Endothelial cell of umbilical vein (primary cell): ENCODE measurements at places on chromosomes 4 and X. TPM values are rescaled to one million over a fixed set of nuclear protein-coding genes. Genes with fewer than 3 reads are reported as not detected.

DNA sequence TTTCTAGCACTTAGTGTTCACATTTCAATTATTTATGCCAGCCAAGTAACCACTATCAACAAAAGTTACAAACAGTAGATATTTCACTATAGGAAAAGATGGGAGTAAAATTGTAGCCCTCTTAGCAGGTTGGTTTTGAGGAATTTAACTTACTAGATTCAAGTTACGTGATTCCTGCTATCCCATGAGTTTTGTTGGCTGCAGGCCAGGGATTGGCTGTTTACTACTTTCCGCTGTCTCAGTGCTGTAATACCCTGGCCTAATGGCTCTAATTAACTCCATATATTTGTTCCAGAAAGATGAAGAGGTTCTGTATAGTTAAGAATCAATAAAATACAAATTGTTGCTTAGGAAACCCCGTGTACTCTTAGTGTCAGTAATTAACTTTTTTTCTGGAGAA lies 55.5 kb upstream of the MAGED1 start:
- peak; percentile 37 for DNase-seq

DNA sequence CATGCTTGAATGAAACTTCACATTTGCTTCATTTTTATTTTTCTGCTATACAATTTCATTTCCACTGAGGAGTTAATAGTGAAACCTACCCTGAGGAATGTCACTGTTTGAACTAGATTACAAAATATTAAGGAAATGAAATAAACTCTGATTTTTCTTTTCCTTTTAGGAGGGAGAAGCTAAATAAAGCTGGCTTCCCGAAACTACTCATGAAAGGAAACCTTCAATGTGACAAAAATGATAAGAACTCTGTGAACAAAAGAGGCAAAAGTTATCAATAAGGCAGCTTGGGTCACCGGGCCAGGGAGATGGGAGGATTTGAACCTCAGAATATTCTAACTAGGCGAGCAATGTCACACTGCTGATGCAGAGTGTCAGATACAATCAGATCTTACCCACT lies 185.2 kb downstream of the APBB2 start:
- peak; percentile 72 for DNase-seq

DNA sequence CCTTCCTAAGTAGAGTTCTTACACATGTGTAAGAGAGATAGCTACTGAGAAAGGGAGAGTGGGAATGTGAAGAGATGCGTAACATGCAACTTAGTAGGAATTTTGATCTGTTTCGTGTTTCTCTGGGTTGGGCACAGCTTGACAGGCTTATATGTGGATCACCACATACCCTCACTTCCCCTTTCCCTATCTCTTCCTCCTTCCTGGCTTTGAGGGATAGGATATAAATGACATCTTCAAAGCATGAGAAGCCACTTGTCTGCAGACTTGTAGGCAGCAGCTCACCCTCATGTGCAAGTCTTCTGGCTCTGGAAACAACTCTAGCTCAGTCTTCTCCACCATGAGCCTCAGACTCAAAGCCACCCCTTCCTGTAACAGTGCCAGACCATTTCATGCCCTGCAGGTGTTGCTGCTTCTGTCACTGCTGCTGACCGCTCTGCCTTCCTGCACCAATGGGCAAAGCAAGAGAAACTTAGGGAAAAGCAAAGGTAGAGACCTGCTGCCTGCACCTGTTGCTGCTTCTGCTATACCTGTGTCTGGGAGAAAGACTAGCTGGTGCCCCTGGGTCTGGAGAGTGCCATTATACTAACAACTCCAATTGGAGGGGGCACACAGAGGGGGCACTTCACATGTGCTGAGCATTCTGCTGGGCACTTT lies 5.4 kb upstream of the PF4V1 start:
- DNase-seq = no peak

The XAGE1A gene
- not detected in 2 replicates for total RNA-seq

The TGIF2LX gene
- not detected in 2 replicates for total RNA-seq

DNA sequence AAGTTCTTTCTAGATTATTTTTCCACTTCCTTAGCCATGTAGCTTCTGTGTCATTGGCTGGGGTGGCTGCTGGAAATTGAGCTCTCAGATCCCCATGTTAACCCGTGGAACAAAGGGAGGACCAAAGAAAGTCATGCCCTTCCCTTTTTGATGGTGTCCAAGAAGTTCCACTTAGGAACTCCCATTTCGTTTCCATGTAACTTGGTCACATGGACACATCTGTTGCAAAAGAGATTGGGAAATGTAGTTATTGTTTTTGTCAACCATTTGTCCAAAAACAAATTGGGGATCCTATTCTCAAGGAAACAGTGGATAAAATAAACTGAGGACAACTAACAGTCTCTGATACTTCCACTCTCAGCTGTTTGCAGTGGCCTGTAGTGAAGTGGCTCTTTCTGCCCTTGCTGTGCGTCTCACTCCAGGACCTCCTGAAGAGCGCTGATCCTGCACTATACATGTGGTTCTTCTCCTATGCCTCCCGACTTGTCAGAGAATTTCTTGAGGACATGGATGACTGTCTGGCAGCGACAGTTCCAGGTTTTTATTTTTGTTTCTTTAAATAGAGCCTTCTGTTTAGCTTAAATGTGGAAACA lies 125.3 kb upstream of the LNX1 start:
- DNase-seq = no peak

GRCh38 chr4:1599491-1600210 lies 84.5 kb downstream of the FAM53A start:
- no peak for DNase-seq

GRCh38 chrX:73563738-73564068 lies 706 bp downstream of the CHIC1 start:
- DNase-seq = peak; percentile 54

DNA sequence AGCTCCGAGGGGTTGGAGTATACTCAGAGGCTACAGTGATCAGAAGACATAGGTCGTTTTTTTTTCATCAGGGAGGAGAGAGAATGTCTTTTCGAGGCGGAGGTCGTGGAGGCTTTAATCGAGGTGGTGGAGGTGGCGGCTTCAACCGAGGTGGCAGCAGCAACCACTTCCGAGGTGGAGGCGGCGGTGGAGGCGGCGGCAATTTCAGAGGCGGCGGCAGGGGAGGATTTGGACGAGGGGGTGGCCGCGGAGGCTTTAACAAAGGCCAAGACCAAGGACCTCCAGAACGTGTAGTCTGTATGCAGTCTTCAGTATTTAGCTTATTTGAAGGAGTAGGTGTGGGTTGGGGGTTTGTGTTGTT lies 500 bp downstream of the GAR1 start:
- no peak for DNase-seq

- peak; percentile 59 for DNase-seq
These were observed 144.4 kb downstream of the PCDH18 start for GRCh38 chr4:137387924-137388323.

The WDFY3 gene
- total RNA-seq = 89.7 and 113 TPM in 2 replicates

DNA sequence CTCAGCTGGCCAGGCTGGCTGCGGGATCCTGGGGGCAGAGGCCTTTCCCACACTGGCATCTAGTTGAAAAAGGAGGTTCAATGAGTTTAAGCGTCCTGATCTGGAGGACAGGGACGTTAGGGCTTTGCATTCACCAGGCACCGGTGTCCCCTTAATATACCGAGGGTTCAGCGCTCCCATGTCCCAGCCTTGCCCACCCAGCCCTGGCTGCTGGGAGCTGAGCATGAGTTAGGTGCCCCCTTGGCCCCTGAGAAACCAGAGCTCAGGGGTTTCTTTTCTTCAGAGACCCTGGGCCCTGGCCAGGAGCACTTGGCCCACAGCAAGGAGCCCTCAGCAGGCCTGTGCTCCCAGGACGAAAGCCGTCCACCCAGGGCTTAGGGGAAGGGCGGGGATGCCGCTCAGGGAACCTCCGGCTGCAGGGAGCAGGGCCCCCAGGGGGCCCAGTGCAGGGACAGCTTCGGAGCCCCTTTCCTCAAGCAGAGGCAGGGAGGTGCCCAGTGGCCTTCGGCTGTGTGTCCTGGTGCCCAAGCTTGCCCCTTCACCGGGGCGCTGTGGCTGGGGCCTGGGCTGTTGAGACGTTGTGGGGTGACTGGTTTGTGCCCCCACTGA lies 20.9 kb upstream of the DUSP9 start:
- no peak for DNase-seq

The SORCS2 gene
- total RNA-seq = 0.14 TPM in 1 of 2 replicates, not detected in the other

GRCh38 chr4:58658701-58659100 lies 1548.5 kb upstream of the IGFBP7 start:
- DNase-seq = no peak

GRCh38 chr4:148441624-148441985 lies 609 bp downstream of the NR3C2 start:
- DNase-seq = no peak

GRCh38 chr4:99410075-99410474 lies 25.1 kb downstream of the ADH7 start:
- no peak for DNase-seq

The ZNF185 gene
- 19.7 and 31.6 TPM in 2 replicates for total RNA-seq

The STS gene
- total RNA-seq = 3.6 and 4.9 TPM in 2 replicates

DNA sequence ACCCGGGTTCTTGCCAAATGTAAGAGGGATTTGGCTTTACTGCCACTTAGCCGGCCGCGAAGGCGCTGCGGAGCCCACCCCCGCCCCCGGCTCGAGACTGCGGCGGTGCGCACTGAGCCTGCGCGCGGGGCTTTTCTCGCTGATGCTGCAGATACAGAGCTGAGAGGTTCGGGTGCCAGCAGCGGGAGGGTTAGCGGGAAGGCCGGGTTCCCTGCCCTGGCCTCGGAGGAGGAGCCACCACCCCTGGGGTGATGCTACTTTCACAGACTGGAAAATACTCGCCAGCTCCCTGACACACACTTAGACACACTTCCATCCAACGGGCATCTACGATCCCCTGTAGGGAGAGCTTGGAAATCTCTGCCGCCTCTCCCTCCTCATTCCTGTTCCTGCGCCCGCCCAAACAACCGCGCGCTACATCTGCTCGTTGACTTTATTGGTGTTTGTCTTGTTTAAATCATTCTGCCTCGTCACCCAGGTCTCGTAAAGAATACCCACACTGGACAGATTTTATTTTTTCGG lies 2.1 kb upstream of the PCDH7 start:
- DNase-seq = peak; percentile 76

GRCh38 chr4:27278615-27279375 lies 418.2 kb downstream of the STIM2 start:
- DNase-seq = no peak

DNA sequence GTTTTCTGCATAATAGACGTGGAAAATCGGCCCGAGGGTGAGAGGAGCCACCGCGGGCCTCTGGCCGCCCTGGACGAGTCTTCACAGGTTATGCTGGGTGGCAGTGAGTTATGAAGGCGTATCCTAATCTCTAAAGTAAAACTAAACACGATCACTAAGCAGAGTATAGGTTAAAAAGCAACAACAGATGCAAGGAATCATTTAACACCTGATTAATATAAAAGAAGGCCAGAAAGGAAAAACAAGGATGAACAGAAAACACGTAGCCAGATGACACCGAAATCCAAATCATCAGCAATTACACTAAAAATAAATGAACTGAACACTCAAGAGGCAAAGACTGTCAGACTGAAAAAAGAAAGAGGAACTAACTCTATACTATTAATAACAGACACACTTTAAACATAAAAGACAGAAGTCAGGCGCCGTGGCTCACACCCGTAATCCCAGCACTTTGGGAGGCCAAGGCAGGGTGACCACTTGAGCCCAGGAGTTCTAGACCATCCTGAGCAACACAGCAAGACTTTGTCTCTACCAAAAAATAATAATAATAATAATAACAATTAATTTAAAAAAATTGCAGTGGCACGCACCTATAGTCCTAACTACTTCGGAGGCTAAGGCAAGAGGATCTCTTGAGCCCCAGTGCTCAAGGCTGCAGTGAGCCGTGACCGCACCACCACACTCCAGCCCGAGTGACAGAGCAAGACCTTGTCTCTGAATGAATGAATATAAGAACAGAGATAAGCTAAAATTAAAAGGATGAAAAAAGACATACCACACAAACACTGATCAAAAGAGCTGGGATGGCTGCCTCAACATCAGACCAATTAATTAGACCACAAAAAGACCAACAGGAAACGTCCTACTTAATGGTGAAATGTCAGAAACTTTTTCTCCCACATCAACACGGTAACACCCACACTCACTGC lies 30.0 kb downstream of the CTBP1 start:
- no peak for DNase-seq

The ADH7 gene
- not detected in 2 replicates for total RNA-seq

DNA sequence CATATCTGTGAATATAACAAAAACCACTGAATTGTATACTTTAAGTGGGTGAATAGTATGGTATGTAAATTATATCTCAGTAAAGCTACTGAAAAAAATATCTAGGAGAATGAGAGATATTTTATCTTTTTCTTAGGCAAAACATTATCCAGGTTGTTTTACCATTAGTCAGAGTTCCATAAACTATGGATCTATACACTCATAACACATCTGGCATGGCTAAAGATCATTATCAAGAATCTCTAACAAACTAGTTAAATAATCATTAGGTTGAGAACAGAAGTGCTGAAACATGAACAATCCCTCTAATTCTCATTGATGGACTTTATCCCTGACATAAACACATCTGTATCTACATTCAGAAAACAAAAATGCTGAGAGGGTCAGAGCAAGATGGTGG lies 15.6 kb downstream of the MED14 start:
- no peak for DNase-seq

GRCh38 chrX:122625821-122626220 lies 558.3 kb upstream of the GRIA3 start:
- no peak for DNase-seq

GRCh38 chr4:159103384-159103990 lies 608 bp downstream of the RAPGEF2 start:
- DNase-seq = peak; percentile 29

GRCh38 chr4:13539047-13539618 lies 5.2 kb downstream of the NKX3-2 start:
- no peak for DNase-seq

DNA sequence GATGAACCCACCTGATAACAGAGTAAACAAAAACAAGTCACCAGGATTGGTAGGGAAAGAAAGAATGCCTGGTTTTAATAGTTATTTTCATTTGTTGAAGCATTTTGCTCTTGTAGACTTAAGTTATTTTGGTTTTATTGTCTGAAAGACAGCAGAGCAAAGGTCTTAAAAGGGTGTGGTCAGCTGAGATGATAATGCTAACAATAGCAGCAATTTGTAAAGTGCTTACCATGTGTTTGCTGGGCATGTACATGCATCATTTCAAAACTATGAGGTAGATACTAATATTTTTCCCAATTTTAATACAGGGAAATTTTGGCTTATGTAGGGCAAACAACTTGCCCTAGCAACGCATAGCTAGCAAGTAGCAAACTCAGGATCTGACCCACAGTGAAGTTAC lies 46.8 kb upstream of the SLC10A4 start:
- DNase-seq = no peak

GRCh38 chr4:139846766-139847165 lies 181.1 kb downstream of the MGST2 start:
- DNase-seq = no peak

The EMD gene
- 71.5 and 76.8 TPM in 2 replicates for total RNA-seq

GRCh38 chr4:106343865-106344646 lies 24.5 kb downstream of the GIMD1 start:
- no peak for DNase-seq

- peak; percentile 4 for DNase-seq
These were observed 158.8 kb downstream of the ADGRA3 start for GRCh38 chr4:22356987-22357596.

The RGN gene
- total RNA-seq = 0.73 and 1.4 TPM in 2 replicates

- DNase-seq = no peak
These were observed 25.2 kb upstream of the GK start for GRCh38 chrX:30627818-30628652.

The TRIM2 gene
- total RNA-seq = 16.4 and 19.7 TPM in 2 replicates
